ENCODE measurements at places on chromosomes 16 and 17.

DNA sequence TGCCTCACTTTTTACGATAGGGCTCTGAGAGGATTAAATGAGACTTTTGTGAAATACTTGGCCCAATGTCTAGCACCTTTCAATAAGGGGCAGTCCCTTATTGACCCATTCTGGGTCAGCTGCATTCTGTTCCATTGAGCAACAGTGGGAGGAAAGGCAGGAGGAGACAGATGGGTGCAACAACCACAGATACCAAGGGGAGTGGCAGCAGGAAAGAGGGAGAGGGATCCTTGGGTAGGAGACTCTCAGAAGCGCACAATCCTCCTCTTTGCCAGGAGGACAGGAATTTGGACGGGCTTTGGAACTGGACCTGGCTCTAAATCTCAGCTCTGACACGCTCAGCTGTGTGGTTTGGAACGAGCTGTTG, 3.5 kb downstream of the PIPOX start:
- no peak for DNase-seq

GRCh38 chr16:88548131-88548874, 21.9 kb upstream of the ZC3H18 start:
- no peak for DNase-seq

DNA sequence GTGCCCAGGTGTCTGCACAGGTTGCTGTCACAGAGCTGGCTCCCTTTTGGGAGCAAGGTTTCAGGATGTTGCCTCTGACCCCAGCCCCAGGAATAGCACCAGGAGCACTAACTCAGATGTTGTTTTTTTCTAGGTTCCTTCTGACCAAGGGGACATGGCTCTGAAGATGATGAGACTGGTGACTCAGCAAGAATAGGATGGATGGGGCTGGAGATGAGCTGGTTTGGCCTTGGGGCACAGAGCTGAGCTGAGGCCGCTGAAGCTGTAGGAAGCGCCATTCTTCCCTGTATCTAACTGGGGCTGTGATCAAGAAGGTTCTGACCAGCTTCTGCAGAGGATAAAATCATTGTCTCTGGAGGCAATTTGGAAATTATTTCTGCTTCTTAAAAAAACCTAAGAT, 28.1 kb downstream of the SCPEP1 start:
- peak; percentile 51 for DNase-seq

DNA sequence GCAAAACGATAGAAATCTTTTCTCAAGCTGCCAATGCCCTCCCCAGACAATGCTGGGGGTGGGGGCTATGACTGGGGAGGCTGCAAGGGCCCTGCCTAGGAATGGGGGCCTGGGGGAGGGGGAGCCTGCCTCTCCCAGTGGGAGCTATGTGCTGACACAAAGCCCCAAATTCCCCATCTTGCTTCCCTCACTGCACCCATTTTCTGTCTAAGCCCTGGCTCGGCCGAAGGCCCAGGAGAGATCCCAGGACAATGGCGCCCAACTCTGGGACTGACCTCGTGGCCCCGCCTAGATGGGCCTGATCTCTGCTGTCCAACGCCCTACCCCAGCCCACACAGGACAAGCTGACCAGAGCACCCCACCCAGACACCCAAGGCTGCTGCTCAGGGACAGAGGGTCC, 11.1 kb upstream of the KCNJ12 start:
- no peak for DNase-seq

DNA sequence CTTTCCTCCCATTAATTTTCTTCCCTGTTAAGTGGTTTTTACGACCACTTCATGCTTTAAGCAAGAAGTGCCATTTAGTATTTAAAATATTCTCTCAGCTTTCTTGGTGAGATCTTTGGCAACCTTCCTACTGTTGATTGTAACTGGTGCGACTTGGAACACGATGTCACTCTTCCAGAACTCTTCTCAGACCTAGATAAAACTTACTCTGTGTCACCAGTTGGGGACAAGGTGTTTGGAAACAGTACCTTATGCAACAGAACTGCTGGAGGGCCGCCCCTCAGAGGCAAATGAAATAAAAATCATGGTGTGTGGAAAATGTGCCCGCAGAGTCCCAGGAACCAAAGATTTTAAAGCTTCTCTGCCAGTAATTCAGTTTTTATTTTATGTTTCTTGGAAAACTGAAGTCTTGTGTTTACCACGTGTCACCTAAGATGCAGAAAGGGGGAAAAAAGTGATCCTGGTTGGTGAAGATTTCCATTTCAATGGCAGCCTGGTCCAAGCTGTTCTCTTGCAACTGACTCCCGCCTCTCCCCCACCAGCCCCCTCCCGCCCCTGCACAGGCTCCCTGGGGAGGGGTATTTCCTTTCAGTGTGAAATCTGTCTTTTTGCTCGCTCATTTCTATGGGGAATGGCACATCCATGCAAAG, 7.2 kb upstream of the HSD11B2 start:
- no peak for DNase-seq

DNA sequence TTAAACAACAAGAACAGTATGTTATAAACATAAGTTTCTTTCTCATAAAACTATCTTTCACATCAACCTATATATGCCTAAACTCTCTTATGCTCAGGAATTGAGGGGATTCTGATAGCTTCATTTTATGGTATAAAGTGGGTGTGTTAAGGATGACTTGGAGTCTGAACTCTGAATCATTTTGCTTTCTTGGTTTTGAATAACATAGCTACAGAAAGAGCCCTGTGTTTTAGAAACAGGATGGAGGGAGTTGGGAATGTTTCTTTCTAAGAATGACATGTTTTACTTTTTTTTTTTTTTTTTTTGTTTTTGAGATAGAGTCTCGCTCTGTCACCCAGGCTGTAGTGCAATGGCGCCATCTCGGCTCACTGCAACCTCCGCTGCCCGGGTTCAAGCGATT, 50.1 kb downstream of the RHOT1 start:
- peak; percentile 42 for DNase-seq

DNA sequence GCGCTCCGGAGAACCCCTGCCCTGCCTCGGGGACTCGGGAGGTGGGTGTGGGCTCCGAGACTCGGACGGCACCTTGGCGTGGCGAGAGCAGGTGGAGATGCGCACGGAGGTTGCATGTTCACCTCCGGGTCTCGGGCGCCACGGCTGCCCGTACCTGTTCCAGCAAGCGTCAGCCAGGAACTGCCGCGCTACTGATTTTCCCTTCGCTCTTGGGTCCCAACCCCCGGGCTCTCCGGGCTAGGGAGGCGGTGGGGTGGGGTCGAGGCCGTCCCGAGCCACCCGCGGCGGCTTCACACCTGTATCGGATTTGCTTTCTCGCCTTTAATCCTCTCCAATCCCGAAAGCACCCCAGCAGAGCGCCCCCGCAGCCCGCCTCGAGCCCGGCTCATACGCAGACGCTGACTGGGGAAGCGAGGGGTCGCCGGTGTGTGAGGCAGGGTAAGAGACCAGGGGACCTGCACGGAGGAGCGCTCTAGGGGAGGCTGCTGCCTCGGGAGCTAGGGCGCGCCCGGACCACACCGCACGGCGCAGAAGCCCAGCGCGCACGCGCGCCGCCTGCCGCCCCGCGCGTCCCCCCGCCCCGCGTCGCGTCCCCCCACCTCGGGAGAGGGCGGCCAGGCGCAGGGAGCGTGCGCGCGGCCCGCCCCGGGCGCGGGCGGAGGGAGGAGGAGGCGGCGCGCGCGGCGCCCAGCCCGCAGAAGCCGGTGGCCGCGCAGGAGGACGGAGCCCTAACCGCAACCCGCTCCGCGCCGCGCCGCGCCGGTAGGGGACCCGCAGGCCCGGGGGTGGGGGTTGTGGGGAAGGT, at the start of gene DUSP14:
DUSP14 (plus strand) TSS at position 695 of the 805 bp plus-strand sequence. CDS start 22,382 bp downstream, outside the sequence.
- peak; percentile 87 for DNase-seq

DNA sequence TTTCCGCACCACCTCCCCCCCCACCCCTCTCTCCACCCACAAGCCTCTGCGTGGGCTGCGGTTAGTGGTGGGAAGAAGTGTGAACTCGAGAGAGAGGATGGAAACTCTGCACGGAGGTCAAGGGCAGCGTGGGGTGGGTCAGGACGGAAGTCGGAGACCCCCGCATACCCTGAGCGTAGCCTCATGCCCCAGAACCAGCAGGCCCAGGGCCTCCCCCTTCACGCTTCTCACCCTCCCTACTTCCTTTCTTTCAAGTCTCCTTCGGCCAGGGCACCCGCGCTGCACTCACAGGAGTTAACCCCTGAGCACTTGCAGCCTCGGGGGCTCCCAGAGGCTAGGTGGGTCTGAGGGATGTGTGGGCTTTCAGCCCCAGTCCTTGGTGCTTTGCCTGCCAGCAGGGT, 9.2 kb downstream of the TBKBP1 start:
- DNase-seq, result no peak

DNA sequence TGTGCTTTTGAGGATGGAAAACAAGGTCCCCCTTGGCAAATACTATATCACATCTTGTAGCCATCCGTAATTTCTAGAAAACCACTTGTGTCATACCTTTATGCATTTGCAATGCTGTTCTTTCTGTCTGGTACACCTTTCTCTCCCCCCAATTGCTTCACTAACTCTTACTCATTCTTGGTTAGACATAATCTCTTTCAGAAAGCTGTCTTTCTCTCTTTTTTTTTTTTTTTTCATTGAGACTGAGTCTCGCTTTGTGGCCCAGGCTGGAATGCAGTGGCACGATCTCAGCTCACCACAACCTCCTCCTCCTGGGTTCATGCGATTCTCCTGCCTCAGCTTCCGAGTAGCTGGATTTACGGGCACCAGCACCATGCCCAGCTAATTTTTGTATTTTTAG, 94.9 kb upstream of the C17orf78 start:
- DNase-seq, result no peak

DNA sequence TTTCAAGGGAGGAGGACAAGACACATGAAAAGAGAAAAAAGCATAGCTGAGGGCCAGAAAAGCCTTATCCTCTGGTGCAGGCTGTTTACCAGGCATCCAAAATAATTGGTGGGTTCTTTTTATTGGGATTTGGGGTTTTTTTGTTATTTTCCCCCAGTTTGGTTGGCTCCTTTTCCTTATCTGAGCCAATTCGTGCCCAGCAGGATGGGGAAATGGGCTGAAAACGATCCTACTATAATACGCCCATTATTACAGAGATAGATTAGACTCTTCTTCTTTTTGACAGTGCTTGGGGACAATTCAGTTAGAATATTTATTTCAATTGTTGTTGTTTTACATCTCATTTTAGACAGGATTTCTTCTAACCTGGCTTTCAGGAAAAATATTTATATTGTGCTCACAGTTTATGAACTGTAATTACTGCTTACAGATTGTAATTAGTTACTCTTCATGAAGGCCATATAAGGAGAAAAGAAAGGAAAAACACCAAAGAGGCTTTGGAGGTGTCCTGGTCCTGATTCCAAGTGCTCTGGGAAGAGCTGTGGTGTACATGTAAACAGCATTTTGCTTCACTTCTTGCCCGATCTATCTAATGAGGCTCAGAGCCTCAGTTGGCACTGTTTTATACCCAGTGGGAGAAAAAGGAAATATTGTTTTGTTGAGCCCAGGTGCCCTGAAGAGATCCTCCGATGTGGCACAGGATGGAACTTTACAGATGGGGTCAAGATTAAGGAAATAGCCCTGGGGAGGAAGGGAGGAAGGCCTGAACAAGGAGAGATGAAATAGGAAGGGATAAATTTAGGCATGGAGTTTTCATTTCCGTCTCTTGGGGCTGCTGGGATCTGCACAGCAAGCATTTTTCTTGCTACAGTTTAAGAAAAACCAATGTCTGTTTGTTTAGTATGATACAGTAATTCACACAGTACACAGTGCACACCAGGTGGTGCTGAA, 611 bp upstream of the ANKRD40 start:
- DNase-seq, result peak; percentile 36

DNA sequence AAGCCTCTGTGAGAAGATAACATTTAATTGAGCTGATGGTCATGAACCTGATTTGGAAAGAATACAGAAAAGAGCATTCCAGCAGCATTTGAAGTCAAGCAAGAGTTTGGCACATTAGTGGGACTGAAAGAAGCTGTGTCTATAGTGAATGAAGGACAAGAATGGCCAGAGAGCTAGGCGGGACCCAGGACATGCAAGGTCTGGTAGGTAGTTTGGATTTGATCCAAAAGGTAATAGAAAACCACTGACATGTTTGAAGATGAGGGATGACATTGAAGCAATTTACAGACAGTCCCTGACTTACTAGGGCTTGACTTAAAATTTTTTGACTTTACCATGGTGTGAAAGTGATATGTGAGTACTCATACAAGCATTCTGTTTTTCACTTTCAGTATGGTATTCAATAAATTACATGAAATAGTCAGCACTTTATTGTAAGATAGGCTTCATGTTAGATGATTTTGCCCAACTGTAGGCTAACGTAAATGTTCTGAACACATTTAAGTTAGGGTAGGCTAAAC, 7.6 kb downstream of the CYB5B start:
- DNase-seq, result no peak

- no peak for DNase-seq
These were observed 19.6 kb downstream of the HEATR6 start for GRCh38 chr17:60059082-60059481.

DNA sequence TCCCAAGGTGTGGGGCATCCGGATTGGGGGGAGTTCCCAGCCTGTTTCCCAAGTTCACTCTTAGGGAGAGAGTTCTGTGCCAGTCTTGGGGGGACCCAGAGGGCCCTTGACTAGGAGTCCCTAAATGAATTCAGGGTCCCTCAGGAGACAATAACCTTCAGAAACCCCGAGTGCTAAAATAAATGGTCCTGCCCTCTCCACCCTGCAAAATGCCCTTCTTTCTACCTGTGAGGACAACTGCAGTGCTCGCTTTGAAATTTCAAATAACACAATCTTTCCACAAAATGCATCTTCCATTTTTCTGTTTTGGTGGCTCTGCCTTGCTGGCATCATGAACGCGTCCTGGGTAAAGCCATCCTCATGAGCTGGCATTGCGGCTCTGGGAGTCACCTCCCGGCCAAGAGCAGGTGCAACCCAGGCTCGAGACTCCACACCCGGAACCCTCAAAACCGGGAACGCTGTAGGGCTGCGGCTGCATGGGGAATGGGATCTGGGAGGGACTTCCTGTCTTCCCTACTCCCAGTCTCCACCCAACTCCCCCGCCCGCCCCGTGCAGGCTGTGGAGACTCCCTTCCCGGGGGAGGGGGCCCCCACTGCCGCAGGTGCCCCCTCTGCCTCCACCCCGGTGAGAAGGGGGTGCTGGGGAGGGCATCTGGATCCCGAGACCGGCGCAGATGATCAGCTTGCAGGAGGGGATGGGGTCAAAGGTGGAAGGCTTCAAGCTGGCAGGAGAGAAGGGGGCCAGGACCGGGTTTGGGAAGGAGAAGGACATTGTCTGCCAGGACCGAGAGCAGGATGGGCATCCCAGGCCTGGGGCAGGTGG, at the start of gene ZNF205:
ZNF205 (plus strand) TSS at position 529 of the 823 bp plus-strand sequence. CDS start 845 bp downstream, outside the sequence.
- peak; percentile 74 for DNase-seq

DNA sequence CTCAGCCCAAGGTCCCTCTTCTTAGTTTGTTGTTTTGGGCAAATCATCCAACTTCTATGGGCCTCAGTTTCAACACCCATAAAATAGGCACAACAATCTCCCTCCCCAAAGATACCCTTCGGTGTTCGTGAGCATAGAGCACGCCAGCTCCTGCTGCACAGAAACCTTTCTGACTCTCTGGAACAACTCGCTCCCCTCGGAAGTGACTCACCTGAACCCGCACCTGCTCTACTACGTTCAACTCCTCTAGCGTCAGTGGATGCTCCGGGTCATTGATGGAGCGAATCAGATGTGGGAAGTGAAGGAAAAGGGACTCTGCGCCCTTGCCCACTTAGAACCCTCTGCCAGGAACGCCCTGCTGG, 445 bp downstream of the CIAO2B start:
- no peak for DNase-seq
